ENCODE measurements at places on chromosomes 4 and X.

DNA sequence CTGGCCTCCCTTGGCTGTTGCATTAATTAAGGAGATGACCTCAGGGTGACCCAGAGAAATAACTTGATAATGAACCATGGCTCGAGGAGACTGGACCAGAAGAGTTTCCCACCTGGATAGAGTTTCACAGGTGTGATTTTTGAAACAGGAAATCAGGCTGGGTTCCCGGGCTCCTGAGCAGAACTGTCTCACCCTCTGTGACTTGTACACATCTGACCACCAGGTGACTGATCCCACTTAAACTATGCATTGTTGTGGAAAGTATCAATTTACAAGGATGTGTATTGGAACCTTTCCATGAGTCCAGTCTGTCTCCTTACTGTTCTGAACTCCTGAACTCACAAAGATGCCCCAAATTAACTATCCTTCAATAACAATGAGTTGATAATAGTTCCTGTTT lies 220.3 kb downstream of the PTTG2 start:
- no peak for DNase-seq

DNA sequence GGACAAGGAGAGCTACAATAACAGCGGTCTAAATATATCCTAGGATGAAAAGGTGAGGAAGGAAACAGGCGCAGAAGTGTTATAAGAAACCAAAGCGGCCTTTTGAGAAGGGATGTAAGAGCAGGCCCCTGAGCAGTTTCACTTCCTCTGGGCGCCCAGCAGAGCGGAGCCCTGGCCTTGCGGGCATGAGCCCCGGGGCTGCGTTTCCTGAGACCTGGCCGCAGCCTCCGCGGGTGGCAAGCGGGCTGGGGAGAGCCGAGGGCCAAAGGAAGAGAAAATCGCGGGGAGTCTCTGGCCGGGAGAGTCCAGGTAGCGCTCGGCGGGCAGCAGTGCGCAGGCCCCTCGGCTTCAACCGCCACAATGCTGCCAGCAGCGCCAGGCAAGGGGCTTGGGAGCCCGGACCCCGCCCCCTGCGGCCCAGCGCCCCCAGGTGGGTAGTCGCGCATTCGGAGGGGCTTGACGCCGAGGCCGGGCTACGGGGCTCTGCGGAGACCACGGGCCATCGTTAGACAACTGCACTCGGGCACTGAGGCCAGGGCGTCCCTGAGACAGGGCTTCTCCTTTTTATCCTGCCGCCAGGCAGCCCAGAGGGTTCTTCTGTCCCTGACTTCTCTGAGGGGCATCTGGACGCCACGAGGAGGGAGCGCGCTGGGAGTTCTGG lies at the start of gene BANK1:
BANK1 (plus strand) TSS at position 210 of the 661 bp plus-strand sequence; CDS start at position 361, 151 bp downstream.
- peak; percentile 11 for DNase-seq

DNA sequence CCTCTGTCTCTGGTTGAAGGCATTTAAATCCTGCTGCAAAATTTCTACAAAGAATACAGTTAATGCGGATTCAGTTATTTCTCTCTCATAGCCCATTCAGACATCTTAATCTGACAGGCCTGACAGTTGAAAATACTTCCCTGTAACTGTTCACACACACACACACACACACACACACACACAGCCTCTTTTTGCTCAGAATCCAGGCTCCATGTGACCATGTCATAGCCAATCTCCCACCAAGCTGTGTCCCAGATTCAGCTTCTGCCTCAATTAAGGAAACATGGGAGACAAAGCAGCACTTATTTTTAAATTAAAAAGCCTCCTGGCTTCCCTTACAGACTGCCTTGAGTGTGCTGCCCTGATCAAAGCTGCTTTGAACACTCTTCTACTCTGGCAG lies 49.3 kb upstream of the EFHC2 start:
- DNase-seq: no peak

DNA sequence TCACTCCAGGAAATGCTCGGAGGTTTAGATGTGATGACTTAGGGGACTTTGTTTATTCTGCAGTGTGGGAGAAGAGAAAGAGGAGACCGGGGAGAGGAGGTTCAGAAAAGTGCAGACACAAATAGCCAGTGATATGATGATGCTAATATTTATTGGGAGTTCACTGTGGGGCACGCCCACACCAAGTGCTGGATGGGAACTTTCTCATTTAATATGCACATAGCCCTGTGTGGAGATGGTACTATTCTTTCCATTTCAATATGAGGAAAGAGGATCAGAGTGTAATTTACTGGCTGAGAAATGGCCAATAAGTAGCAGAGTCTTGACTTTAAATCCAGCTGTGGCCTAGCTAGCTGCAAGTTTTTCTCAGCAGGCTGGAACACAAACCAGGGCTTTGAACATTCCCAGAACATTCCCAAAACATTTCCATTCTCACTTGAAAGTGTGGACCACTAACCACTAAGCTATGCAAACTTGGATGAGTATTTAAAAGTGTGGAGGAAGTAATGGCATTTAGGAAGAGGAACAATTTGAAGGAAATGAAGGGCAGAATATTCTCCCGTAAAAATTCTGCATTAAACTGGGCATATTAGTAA lies 231.7 kb downstream of the HS3ST1 start:
- DNase-seq: no peak

DNA sequence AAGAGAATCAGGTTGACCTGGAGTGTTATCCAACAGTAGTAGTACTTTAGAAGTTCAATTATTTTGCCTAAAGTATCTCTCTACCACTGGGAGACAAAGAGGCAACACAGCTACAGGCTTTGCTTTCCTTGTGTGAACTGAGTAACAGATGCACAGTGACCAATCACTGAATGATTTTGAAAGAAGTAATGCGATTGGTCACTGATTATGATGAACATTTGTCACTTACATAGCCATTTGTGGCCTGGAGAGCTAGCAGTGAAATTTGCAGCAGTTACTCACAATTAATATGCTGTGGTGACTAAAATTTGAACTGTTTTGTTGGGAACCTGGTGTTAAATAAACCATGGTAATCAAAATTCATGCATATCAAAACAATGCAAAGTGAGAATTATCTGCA lies 508.7 kb upstream of the DIPK2B start:
- DNase-seq: no peak

DNA sequence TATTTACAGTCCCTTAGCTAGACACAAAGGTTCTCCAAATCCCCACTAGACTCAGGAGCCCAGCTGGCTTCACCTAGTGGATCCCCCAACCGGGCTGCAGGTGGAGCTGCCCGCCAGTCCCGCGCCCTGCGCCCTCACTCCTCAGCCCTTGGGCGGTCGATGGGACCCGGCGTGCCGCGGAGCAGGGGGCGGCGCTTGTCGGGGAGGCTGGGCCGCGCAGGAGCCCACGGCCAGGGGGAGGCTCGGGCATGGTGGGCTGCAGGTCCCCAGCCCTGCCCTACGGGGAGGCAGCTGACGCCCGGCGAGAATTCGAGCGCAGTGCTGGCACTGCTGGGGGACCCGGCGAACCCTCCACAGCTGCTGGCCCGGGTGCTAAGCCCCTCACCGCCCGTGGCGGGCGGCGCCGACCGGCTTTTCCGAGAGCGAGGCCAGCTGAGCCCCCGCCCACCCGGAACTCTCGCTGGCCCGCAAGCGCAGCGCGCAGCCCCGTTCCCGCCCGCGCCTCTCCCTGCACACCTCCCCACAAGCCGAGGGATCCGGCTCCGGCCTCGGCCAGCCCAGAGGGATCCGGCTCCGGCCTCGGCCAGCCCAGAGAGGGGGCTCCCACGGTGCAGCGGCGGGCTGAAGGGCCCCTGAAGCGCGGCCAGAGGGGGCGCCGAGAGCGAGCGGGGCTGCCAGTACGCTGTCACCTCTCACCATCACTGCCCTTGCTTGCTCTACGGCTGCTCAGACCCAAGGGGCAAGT lies 39.4 kb downstream of the WFS1 start:
- DNase-seq: no peak

GRCh38 chrX:39734174-39734776 lies 363.5 kb downstream of the BCOR start:
- DNase-seq: no peak

DNA sequence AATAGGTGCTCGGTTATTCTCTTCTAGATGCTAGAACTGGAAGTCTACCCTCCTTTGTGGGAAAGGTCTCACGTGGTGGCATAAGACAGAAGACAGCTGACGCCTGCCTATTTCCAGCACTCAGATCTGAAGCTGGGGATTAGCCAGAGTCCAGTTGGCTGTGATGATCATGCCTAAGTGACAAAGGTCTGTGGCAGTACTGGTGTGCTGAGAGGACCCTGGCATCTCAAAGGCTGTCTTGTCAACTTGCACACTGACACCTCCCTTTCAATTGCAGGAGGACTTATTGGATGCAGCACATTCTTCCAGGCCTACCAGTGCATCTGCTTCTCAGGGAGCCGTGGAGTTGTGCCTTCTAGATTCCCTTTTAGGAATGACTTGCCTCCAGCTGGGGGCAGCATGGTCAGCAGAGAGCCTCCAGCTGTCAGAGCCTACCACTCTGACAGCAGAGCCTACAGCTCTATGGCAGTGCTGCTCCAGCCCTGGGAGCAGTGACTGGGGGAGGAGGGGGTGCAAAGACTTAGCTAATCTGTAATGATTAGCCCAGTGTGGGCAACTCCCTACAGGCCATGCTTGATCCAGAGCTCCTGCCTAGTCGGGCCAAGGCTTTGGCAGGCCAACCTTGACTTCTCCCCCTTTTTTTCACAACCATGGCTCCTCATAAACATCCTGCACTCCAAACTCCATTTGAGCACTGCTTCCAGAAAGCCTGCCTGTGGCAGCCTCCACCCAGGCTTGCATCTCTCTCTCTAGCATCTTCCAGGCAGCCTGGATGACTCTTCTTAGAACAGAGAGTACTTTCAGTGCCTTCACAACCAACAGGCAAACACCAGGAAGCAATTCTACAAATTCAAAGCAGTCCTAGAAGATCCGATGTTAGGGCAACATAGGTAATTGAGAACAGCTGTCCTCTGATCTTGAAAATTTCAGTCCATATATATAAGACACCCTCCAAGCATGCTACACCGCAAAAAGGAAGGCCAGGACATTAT lies 13.8 kb upstream of the FGFBP2 start:
- DNase-seq: no peak

DNA sequence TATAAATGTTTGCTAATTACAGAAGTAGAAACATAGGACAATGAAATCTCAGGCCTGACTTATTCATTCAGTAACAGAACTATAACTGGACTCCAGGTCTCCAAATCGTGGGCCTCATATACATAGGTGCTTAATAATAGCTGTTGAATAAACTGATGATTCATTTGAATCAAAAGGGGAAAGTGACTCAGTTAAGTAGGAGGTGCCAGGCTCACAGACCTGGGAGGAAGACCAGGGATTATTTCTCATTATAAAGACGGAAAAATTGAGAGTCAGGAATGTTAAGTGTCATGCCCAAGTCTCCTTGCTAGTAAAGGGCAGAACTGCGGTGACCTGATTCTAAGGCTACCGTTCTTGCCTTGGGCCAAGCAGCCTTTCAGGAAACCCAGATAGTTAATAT lies 131.5 kb downstream of the HS3ST1 start:
- DNase-seq: no peak

GRCh38 chrX:9312922-9313867 lies 151.7 kb upstream of the TBL1X start:
- peak; percentile 47 for DNase-seq

GRCh38 chr4:153161226-153161963 lies 42.8 kb upstream of the TRIM2 start:
- no peak for DNase-seq

GRCh38 chr4:117529401-117529800 lies 444.0 kb upstream of the TRAM1L1 start:
- DNase-seq: no peak

GRCh38 chr4:99853999-99854398 lies 37.4 kb downstream of the DAPP1 start:
- DNase-seq: no peak

GRCh38 chr4:163665521-163666331 lies 171.2 kb downstream of the TMA16 start:
- DNase-seq: no peak

- DNase-seq: no peak
These were observed 956 bp downstream of the TAPT1 start for GRCh38 chr4:16225167-16225862.

DNA sequence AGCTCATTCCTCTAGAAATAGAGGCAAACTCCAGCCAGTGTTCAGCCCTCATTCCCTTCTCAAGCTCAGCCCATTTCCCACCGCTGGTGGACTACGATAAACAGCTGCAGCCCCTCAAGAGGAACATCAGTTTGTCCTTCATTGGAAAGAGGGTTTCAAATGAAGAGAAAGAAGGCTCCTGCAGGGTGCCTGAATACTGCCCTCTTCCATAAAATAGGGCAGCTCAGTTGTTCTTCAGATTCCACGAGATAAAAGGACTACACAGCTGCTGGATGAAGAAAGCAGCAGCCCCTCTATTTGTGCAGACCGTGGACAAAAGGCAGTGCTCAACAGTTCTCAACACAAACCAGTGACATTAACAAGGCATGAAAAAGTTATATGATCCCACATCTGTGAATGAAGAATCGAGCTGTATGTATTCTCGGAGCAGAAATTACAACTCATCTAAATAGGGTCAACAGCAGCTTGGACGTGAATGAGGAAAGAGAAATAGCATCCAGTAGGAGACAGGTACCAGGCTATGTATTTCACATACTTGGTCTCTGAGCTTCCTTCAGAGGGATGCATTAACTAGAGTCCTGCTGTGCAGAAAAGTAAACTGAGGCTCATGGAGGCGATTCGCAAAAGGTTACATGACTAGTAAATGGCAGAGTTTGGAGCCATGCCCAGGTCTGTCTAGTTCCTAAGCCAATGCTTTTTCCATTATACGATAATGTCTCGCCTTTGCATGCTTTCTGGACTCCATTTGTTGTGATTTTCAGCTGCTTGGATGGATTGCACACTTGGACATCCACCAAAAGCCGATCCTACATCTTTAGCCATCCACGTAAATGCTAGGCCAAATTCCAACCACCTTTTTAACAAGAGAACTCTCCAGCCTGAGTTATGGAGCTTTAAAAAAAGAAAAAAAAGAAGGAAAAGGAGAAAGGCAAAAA lies 301.2 kb upstream of the PPARGC1A start:
- no peak for DNase-seq

DNA sequence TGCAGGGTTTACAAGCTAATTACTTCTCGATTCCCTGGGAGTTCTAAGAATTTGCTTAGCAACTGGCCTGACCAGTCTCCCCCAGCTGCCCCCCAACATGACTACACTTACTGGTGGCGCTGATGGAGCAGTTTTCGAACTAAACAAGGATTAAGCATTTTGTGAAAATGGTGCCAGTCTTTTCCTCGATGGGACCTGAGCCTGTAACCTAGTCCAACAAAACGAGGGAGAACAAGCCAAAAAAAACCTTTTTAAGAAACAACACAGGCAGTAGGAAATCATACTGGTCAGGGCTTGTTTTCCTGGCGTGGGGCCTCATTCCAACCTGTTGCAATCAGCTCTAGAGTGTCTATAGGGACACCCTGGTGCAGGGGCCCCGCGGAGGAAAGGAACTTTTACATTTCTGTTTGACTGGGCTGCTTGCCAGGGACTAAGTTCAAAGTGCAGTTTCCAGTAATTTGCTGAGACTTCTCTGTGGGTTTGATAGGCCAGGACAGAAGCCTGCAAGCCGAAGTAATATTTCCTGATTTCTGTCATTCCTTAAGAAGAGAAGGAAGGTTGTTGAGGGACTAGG lies 158.7 kb downstream of the SPRY1 start:
- DNase-seq: no peak

DNA sequence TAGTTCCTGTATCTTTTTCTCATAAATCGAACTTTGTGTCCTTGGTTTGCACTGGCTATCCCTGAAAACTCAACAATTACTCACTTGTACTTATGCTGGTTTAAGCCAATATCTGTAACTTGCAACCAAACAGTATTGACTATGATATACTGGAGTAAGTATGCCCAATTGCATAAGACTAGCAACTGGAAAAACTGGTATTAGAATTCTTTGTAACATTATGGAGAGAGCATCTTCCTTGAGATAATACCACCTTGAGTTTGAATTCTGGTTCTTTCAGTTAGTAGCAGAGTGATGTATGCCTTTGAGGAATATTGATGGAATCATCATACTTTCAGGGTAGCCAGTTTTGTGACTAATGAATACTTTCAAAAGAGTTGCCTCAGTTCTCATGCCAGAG lies 28.1 kb downstream of the BMP3 start:
- no peak for DNase-seq

Measured in stimulated activated CD8-positive, alpha-beta memory T cell treated with anti-CD3 and anti-CD28 coated beads, Interleukin-4, amount 100 ng/mL, for 1 hour (primary cell).